ENCODE measurements at places on chromosomes 1 and 21.
A peak's percentile ranks its signal among the peaks of the same experiment; 100 is the strongest.

- no peak for DNase-seq
These were observed 21.9 kb downstream of the PIGK start for GRCh38 chr1:77197351-77197750.

GRCh38 chr1:171788696-171789095 lies 7.2 kb downstream of the METTL13 start:
- DNase-seq, result peak; percentile 23

- DNase-seq, result no peak
These were observed 14.7 kb upstream of the TNFRSF8 start for GRCh38 chr1:12048372-12048771.

GRCh38 chr1:231919239-231919885 lies 292.8 kb downstream of the DISC1 start:
- DNase-seq, result no peak

DNA sequence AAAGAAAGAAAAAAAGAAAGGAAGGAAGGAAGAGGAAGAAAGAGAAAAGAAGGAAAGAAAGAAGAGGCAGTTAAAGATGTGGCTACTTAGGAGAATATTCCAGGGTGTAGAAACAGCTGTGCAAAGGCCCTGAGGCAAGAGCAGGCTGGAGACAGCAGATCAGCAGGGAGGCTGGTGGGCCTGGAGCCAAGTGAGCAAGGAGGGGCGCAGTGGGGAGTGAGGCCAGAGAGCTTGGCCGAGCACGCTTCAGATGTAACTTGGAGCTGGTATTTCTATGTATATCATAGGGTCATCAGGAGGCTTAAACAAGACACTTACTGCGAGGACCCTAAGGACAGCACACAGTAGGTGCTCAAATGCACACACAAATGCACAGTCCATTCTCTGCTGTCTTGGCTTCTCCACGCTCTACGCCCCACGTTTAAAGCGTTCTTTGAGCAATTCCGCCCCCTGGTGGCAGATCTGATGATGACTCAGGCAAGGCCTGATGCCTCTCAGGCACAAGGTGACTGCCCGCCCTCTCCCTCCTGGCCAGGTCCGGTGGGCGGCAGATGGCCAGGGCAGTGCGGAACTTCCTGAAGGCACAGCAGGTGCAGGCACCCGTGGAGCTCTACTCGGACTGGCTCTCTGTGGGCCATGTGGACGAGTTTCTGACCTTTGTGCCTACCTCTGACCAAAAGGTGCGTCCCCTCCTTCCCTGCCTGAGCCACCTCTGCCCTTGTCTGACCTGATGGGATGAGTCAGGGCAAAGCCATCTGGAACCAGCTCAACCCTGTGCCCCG lies 11.9 kb upstream of the PADI3 start:
- peak; percentile 86 for DNase-seq

GRCh38 chr1:35929730-35930592 lies 944 bp upstream of the AGO3 start:
- DNase-seq, result peak; percentile 22

DNA sequence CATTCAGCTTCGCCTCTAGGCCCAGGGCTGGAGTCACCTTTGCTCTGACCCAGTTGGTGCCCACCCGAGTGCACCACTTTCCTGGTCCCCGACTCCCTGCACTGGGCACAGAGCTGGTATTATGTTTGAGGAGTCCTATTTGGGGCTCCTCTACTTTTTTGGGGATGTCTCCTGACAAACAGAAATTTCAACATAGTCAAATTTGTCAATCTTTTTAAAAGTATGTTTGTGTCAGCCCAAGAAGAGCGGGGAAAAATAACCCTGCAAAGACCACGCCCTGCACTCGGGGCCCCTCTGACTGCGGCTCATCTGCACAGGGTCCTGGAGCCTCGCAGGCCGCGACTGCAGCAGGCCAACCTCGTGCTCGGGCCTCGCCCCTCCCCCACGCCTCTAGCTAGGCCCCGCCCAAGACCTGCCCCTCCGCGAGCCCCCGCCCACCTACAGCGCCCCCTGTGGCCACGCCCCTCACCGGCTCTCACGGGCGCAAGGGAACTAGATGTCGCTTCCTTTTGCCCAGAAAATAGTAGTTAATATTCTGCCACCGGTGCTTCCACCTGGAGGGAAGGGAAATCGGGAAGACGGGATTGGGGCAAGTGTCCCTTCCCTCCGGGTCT lies 11.4 kb downstream of the FAM229A start:
- no peak for DNase-seq

DNA sequence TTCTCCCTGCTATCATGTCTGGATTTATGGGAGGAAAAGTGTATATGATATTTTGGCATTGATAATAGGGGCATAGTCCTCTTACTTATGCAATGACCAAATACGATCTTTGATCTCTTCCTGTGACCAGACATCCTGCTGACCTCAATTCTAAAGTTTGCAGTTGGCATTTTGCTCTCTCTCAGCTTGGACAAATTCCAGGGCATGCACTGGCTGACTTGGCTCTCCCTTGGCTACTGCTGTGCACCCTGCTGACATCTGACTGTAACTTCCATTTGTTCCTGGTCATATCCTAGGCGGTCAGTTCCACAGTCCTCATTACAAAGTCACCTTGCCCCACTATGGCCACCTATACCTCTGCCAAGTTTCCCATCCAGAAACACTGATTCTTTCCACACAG lies 380.7 kb upstream of the NR5A2 start:
- no peak for DNase-seq

DNA sequence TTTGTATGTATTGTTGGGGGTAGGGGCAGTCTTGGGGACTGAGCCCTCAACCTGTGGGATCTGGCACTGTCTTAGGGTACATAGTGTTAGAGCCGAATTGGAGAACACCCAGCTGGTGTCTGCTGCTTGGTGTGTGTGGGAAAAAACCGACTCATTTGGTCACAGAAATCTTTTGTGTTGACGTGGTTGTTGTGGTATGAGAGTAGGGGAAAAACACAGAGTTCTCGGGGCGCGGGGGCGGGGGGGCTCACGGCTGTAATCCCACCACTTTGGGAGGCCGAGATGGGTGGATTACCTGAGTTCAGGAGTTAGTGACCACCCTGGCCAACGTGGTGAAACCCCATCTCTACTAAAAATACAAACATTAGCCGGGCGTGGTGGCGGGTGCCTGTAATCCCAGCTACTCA lies 15.3 kb upstream of the SRSF10 start:
- no peak for DNase-seq

DNA sequence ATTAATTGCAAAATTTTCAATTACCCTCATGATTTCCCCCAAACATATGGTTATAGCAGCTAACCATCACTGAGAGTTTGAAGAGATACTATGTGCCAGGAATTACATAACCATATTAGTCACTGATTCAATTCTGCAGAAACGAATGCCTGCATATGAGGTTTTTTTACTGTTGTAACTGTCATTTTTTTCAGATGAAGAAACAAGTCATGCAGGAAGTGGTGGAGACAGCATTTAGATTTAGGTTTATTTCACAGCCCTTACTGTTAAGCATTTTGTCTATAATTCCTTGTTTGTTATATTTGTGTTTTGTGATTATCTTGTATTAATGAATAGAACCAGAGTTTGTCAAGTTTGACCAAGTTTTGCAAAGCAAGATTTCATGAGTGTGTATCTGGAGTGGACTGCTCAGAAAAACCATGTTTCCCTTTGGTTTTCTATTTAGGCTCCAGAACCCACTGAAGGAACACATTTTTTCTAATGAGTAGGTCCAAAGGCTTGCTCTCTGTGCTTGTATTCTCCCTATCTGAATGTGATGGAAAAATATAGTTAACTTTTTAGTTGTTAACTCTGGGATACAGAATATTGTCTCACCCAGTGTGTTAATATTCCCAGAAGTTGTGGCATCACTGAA lies 308.5 kb upstream of the ADAMTS5 start:
- DNase-seq, result peak; percentile 77

GRCh38 chr1:160418483-160418882 lies 18.1 kb downstream of the VANGL2 start:
- DNase-seq, result no peak

DNA sequence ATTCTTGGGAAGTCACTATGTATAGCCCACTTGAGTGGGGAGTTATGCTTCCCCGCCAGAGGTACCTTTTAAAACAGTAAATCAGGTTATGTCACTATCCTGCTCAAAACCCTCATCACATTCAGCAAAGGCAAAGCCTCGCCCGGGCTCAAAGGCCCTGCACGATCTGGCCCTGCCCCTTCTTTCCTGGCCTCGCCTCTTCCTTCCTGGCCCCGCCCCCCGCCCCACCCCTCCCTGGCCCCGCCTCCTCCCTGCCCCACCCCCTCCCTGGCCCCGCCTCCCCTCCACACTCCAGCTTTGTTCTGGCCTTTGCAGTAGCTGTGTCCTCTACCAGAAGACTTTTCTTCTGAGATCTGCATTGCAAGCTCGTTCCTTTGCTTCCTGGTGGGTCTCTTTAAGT lies 6.6 kb downstream of the LDLRAD2 start:
- no peak for DNase-seq

DNA sequence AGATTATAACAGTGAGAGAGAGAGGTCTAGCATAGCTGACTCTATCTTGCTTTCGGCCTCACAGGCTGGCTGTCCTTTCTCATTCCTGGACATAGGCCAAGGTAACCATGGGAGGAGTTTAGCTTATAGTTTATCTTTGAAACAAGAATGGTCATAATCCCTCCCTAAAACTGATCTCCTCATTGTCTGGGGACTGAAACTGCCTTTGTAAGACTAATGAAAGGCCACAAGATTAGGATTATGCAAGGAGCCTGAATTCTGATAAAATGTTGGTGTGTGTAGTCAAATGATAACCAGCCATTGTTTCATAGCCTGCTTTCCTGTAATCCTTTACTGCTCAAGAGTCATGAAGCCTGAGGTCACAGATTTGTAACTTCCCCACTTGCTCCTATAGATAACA lies 131.9 kb upstream of the LYPLAL1 start:
- DNase-seq, result no peak

GRCh38 chr1:54611621-54612020 lies 11.7 kb downstream of the FAM151A start:
- DNase-seq, result no peak

- DNase-seq, result no peak
These were observed 314 bp downstream of the DPH5 start for GRCh38 chr1:101025283-101025656.

- DNase-seq, result no peak
These were observed 349.5 kb upstream of the VAMP3 start for GRCh38 chr1:7421471-7422075.

- no peak for DNase-seq
These were observed 2.0 kb downstream of the FCRL6 start for GRCh38 chr1:159803956-159804689.

- DNase-seq, result no peak
These were observed 5.4 kb upstream of the TNFRSF4 start for GRCh38 chr1:1219341-1219740.

GRCh38 chr1:167795810-167796740 lies 74.3 kb downstream of the MPZL1 start:
- DNase-seq, result peak; percentile 36

GRCh38 chr1:196678510-196678884 lies 26.7 kb downstream of the CFH start:
- peak; percentile 20 for DNase-seq

DNA sequence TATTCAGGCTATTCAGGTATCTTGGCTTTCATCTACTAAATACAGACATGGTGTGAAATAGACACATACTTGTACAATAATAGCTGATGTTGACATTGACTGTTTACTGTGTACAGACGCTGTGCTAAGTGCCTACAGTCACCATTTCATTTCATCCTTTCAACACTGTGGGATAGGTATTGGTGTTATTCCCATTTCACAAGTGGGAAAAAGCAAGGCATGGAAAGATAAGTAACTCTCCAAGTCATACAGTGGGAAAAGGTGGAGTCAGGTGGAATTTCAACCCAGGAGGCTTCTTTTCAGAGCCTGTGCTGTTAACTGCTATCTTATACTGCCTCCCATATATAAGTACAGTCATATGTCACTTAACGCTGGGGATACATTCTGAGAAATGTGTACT lies 49.6 kb upstream of the ATP1A1 start:
- DNase-seq, result no peak

- DNase-seq, result no peak
These were observed 57.6 kb downstream of the KCNK2 start for GRCh38 chr1:215140135-215140534.

GRCh38 chr1:178518894-178519293 lies 6.0 kb downstream of the TEX35 start:
- DNase-seq, result no peak

GRCh38 chr1:210233495-210234328 lies 1.1 kb downstream of the SERTAD4 start:
- peak; percentile 65 for DNase-seq

DNA sequence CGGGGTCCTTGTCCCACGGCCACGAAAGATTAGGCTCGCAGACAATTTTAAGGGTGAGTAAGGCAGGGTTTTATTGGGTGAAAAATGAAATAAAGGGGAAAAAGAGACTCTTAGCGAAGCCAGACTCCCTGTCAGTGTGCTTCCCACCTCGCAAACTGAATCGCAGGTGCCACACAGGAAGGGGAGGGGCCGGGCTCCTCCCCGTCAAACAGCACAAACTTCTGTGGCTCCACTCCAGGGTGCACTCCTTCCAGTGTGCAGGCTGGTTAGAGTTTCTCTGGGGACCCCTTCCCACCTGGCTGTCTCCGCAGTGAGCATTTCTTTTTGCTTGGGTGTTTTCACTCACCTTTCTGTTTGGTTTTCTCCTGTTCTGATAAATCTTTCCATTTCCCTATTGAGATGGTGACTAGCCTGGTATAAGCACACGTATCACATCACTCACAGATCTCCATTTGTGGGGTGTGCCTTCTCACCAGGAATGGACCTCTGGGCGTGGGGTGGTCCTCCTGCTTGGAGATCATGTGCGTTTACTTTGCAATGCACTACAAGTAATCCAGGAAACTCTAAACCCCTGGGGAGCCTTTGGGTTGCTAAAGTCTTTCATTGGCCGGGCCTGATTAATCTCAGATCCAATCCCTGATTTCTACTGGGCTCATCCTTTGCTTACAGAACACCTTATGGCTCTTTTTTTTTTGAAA lies 37.6 kb upstream of the GALNT2 start:
- DNase-seq, result no peak

DNA sequence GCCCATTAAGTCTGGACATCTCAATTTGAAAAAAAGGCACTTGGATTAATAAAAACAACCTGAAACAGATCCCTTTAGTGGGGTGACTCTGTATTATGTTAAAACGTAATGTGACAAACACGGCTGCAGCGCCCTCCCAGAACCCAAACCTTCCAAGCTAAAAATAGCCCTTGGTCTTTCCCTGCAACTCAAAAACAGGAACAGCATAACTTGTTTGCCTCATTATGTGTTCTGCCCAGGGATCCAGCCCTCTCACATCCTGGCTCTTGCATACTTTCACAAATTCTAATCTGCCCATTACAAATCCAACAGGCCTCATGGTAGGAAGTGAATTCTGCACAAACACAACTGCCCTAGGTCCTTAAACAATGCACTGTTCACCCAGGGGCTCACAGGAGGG lies 94.7 kb upstream of the GADD45A start:
- no peak for DNase-seq

GRCh38 chr1:51284487-51284954 lies 45.8 kb downstream of the TTC39A start:
- DNase-seq, result peak; percentile 87

DNA sequence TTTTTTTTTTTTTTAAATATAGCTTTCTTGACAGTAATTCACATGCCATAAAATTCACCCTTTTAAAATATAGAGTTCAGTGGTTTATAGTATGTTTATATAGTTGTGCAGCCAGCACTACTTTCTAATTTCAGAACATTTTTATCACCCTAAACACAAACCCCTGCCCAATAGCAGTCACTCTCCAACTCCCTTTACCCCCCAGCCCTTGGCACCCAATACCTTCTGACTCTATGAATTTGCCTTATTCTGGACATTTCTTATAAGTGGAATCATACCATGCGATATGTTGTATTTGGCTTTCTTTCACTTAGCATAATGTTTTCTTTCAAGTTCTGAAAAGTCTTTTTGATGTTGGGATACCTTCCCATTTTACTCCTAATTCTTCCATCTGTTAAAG lies 42.5 kb upstream of the NEXN start:
- DNase-seq, result no peak
